Upper lobe of left lung (tissue), 6 donors: ENCODE measurements at places on chromosomes 16 and 17. TPM values are rescaled to one million over a fixed set of nuclear protein-coding genes. Genes with fewer than 3 reads are reported as not detected.

GRCh38 chr17:18250259-18250658 is 8.3 kb downstream of the FLII start:
- no peaks in the 10 kb centered on the region for H3K27me3 ChIP-seq
- no peak overlapping the region for H3K27ac ChIP-seq
- peaks cover 36% of the 10 kb centered on the region for H3K36me3 ChIP-seq

The AOC2 gene
- 3.4 TPM for total RNA-seq

The MYH1 gene
- not detected for total RNA-seq

GRCh38 chr16:68759062-68759461 is 22.0 kb downstream of the CDH1 start:
- H3K4me1 ChIP-seq = peaks cover 14% of the 10 kb centered on the region
- no peak overlapping the region for H3K4me3 ChIP-seq

The FBXL19 gene
- total RNA-seq = 9.0 TPM

The ESRP2 gene
- total RNA-seq = 81.3 TPM
